ENCODE measurements at places on chromosomes 1 and 21.

GRCh38 chr1:33220676-33221384, 35.5 kb upstream of the ZNF362 start:
- no peak for DNase-seq

- DNase-seq, result no peak
Observed at GRCh38 chr1:67317803-67318202, 10.1 kb downstream of the IL12RB2 start.

DNA sequence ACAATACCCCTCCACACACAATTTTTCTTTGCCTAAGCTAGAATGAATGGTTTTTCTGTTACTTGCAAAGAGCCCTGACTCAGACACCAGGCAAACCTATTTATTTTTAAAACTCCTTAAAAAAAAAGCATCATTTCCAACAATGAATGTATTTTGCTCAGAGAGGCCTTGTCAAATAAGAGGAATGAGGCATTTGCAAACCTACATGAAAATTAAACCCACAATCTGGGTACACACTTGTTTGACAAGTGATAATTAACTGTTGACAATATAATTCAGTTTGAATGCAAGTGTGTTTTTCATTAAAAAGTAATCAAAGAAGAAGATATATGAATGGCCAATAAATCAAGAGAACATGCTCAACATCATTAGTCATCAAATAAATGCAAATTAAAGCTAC, 339.5 kb downstream of the PTPRU start:
- DNase-seq, result no peak

GRCh38 chr1:93235261-93235660, 54.7 kb downstream of the CCDC18 start:
- no peak for DNase-seq

DNA sequence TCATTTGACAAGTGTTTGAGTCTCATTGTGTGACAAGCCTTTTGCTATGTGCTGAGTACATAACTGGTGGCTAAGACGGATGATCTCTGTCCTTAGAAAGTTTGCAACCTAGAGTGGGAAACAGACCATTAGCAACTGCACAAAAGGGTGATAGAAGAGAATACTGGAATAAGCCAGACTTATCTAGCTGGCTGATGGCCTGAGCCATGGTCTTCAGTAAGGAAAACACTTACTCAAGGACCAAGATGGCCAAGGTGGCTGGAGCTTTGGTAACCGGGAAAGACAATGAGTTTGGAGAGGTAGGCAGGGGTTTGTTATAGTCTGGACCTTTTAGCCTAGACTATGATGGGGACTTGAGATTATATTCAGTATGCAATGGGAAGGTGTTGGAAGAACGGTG, 1.6 kb upstream of the TAF12 start:
- DNase-seq, result no peak

DNA sequence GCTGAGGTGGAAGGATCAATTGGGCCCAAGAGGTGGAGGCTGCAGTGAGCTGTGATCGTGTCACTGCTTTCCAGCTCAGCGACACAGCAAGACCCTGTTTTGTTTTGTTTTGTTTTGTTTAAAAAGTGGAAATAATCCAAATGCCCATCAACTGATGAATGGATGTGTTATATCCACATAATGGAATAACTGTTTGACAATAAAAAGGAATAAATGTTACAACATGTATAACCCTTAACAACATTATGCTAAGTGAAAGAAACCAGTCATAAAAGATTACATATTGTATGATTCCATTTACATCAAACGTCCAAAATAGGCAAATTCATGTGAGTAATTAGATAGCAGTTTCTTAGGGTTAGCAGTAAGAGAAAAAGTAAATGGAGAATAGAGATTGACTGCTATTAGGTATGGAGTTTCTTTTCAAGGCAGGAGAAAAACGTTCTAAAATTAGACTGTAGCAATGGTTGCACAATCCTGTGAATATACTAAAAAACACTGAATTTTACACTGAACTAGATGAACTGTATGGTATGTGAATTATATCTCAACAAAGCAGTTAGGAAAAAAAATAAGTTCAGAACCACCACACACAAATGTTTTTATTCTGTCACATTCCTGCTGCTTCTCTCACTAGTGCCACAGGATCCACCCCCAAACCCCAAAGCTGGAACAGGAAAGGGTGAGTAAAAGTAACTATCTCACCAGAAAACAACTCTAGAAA, 15.7 kb downstream of the FOXJ3 start:
- no peak for DNase-seq
